ENCODE measurements at places on chromosomes 3 and 15.

GRCh38 chr15:66290518-66290917, 2.9 kb upstream of the DIS3L start:
- no peak for DNase-seq

- no peak for DNase-seq
These were observed 42.7 kb downstream of the GOLGA6A start for GRCh38 chr15:74039656-74040010.

- no peak for DNase-seq
These were observed 173.2 kb downstream of the TCF12 start for GRCh38 chr15:57091636-57092035.

- DNase-seq: no peak
These were observed 917.1 kb downstream of the VGLL3 start for GRCh38 chr3:86073799-86074198.

GRCh38 chr3:93910097-93910496, 63.6 kb downstream of the PROS1 start:
- DNase-seq: no peak

- no peak for DNase-seq
These were observed 43.4 kb downstream of the CDAN1 start for GRCh38 chr15:42693496-42693895.

GRCh38 chr15:39028069-39028468, 463.5 kb upstream of the RASGRP1 start:
- no peak for DNase-seq

DNA sequence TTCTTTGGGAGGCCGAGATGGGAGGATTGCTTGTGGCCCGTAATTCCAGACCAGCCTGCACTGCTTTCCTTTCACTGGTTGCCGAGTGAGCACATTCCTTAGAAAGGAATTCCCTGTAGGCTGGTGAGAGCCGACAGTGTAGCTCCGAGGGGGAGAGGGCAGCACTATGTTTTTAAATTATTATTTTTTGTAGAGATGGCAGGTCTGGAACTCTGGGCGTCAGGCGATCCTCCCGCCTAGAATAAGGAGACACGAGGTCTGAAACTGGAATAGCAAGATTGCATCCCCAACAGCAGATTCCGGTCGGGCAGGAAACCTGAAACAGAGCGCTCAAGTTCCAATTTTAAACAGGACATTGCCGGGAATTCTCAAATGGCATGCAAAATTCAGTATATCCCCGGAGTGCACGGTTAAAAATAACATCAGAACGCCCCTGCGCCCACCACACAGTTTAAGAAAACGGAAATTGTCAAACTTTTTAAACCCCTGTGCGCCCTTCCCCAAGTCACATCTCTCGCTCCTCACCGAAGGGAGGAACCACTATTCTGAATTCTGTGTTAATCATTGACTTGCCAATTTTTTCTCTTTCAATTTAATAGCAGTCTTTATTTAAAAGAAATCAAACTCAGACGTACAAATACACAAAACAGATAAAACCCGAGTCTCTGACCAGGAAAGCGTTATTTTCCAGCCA, 643 bp upstream of the RNU5B-1 start:
- no peak for DNase-seq
